ENCODE measurements at places on chromosomes 6 and 20.

DNA sequence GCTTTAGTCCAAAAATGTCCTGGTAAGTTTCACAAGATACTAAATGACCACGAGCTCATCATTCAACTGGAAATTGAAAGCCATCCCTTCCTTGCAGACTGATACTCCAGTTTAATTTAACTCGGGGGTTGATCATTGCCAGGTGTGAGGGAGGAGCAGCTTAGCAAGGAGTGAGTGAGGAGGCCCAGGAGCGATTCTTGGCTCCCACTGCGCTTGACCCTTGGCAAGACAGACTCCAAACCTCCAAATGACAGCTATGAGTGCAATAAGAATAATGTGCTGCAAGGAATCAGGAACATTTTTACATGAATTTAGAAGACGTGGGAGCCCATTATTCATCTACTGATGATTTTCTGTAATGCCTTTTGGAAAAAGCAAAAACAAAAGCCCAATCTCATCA, 64.9 kb downstream of the LAMA4 start:
- no peak for DNase-seq

- DNase-seq, result no peak
Observed at GRCh38 chr6:71982389-71982788, 96.0 kb downstream of the RIMS1 start.

DNA sequence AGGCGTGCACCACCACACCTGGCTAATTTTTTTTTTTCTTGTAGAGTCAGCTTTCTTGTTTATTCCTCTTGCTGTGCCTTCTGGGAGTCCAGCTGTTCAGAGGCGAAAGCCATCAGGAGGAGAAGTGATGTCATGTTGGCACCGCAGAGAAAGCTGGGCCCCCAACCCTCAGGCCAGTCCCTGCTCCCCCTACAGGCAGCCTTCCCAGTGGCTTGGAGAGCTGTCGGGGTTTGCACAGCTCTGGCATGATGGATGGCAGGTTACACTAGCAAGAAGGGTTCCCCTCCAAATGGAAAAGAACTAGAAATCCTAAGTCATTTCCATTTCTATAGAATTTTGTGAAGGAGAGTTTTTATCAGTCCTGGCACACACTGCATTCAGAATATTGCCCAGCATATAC, 72.6 kb downstream of the C6orf52 start:
- no peak for DNase-seq

GRCh38 chr6:90204327-90205056, 92.2 kb downstream of the BACH2 start:
- DNase-seq, result peak; percentile 8

DNA sequence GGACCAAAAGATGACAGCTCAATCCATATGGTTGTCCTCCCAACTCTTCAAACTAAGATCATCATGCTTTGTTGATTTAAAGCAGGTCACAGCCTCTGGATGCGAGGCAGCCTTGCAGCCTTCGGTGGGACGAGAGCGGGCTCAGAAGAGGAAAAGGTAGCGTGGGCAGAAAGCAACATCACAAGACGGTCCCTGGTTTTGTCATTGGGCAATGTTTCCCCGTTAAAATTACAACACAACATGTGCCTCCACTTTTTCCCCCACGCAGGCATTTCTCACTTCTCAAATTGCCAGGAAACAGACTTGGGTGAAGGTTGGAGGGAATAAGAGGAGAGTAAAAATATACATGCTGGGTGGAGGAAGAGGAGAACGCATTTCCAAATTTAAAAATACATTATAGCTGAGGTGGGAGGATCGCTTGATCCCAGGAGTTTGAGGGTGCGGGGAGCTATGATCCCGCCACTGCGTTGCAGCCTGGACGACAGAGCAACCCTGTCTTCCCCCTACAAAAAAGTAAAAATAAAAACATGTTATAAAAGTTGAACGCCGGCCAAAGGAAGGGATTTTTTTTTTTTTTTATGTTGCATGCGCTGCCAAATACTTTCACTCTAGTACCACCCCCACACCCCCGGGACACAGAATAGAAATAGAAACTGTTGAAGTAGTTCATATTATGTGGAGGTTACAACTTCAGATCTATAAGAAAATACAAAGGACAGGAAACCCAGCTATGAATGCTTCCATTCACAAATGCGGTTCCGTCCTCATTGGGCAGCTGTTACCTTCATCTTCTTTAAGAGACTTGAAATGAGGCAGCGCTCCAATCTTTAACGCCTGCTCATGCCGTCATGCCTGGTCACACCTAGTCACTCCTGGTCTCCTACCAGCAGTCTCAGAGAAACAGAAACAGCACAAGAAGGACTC, 13.9 kb upstream of the NAA20 start:
- no peak for DNase-seq

GRCh38 chr6:169967687-169968086, 216.3 kb downstream of the ERMARD start:
- DNase-seq, result no peak

GRCh38 chr6:34679552-34680253, 16.9 kb downstream of the ILRUN start:
- no peak for DNase-seq

DNA sequence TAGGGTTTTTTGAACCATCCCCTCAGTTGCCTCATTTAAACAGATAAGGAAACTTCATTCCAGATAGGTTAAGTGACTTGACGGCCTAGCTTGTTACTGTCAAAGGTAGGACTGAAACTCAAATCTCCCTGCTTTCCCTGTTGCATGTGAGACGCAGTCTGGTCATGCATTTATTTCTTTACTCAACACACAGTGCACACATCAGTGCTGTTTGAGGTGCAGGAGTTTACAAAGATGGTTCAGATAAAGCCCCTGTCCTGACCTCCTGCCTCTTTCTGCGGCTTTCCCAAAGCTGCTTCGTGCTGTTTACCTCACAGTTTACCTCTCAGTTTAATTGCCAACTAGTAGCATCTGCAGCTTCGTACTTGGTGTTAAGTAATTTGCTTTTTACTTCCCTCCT, 26.6 kb downstream of the TIAM2 start:
- no peak for DNase-seq

DNA sequence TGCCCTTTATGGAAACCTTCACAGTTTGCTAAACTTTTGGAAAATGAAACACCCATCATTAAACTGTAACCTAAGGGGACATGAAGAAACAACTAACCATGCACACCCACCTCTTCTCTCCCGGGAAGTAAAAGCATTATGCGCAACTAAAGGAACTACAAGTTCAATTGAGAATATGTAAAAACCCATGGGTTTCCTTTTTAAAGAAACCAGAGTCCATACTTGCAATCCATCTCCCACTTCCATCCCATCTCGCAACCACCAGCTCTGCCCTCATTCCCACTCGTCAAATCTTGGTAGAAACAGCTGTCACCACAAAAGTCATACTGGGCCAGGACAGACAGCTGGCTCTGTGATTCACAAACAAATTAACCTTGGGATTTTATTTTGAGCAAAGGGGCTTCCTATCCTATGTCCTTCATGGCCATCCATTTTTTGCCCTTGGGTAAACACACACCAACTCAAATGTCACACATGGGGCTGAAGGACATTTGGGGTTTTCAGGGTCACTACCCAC, 81.5 kb downstream of the HAO1 start:
- DNase-seq, result no peak

GRCh38 chr20:12623870-12624269, 384.9 kb upstream of the SPTLC3 start:
- no peak for DNase-seq

DNA sequence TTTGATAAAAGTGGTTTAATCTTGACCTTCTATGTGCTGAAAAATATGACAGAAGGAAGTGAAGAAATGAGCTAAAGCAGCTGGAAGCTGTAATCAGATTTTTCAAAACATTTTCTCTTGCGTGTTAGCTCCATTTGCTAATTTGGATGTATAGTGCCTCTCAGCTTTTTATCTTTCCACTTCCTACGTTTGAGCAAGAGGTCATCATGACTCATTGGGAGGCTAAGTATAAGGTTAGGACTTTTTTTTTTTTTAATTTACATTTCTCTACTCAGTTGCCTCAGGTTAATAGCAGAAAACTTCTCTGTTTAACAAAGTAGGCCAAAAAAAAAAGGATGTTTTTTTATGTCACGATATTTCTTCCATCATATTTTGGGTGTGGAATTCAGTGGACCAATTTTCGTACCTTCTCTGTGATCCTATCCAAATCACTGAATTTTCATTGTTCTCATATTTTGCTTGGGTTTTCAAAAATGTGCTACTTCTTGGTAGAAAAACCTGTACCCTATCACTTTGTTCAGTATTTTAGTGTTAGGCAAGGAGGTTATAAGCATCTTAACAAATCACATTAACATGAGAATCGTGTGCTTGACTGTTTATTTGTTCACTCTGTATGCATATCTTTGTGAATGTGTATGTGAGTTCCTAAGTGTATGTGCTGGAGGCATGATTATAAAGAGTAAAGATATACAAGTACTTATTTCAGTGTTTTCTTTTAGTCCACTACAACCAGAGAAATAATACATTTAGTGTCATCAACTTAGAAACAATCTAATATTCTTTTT, 1028.3 kb upstream of the EYS start:
- no peak for DNase-seq

DNA sequence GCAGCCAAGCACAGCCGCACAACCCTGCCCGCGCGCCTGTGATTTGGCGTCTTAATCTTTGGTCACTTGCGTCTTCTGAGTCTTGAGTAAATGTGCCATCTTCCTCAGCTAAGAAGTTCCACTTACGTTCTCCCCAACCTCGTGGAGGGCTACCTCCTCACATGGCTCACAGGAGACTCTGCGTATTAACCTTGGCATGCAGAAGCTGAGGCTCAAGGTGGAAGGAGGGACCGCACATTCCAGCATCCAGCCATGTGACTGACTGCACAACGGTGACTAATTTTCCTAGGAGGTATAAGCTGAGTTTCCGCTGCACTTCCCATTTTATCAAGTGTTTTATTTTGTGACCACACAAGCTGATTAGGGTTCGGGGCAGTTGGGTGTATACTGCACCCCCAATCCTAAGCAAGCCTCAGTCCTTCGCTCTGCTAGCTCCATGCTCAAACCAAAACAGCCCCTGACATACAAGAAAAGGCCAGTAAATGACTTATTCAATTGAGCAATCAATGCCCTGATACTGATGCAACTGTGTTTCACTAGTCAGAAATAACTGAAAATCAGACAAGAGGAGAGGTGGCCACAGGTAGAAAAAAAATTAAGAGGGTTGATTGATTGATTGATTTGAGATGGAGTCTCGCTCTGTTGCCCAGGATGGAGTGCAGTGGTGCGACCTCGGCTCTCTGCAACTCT, 7.0 kb downstream of the BEND3 start:
- DNase-seq, result no peak

DNA sequence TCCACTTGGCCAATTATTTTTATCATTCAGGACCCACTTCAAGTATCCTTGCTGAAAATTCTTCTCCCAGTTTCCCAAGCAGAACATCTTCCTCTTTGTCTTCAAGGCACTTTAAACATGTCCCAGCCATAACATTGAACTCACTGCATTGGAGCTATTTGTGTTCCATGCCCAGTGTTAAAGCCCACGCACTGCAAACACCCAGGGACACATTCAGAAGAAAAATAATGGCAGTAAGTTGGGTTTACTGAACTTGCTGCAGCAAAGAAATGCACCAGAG, 1.6 kb upstream of the APMAP start:
- no peak for DNase-seq

GRCh38 chr6:76684875-76685274, 612.4 kb upstream of the IMPG1 start:
- no peak for DNase-seq
